T-helper 9 cell (primary cell): ENCODE measurements at places on chromosomes 11 and 22.

DNA sequence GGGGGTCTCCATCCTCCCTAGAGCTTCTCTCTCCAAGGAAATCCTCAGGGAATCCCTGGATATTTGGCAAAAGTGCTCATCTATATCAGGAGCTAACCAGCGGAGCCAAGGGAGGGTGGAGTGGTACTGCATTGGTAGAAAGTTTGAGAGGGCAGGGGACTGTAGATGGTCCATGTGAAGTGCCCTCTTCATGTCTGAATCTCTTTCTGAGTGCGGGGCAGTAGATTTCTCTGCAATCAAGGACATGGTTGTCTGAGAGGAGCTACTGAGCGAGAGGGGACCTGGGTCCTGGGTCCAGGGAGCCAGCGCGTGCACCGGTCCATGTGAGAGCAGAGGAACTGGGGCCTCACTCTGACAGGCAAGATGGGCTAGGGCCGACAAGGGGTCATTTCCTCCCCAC is 701 bp downstream of the DIXDC1 start:
- no peak for DNase-seq

DNA sequence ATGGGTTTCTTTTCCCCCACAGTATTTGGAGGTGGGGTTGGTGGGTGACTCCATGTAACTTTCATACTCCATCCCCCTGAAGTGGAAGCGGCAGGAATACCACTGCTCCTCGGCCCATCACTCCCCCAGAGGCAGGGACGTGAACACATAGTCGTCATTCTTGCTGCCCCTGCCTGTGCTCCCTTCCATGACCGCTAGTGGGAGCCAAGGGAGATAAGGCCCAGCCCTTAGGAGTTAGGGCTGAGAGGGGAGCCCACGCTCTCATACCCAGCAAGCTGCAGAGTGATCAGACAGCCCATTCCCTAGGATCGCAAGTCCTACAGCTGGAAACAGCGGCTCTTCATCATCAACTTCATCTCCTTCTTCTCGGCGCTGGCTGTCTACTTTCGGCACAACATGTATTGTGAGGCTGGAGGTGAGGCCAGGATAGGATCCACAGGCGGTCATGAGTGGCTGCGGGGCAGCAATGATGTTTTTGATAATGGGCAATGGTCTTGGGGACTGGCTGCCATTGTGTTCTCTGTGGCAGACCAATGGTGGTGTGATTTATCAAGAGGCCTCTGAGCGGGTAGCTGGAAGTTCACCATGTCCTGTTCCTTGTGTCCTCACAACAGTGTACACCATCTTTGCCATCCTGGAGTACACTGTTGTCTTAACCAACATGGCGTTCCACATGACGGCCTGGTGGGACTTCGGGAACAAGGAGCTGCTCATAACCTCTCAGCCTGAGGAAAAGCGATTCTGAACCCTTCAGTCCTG is 15.9 kb downstream of the RHOG start:
- peak; percentile 76 for DNase-seq

DNA sequence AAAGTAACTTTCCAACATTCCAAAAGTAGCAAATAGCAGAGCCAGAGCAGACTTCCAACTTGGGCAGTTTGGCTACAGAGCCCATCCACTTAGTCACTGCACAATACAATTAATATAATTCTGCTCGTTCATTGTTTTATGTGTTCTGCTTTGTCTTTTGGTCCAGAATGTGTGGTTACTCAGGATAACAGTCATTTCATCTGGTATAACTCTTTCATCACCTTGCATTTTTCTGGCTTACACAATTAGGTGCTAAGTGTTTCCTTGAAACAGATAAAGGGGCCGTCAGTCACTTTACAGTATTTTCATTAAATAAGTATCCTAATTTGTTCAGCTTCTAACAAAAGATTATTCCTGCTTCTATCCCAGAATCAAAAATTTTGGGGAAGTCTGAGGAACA is 87.2 kb downstream of the LARGE2 start:
- DNase-seq = no peak

DNA sequence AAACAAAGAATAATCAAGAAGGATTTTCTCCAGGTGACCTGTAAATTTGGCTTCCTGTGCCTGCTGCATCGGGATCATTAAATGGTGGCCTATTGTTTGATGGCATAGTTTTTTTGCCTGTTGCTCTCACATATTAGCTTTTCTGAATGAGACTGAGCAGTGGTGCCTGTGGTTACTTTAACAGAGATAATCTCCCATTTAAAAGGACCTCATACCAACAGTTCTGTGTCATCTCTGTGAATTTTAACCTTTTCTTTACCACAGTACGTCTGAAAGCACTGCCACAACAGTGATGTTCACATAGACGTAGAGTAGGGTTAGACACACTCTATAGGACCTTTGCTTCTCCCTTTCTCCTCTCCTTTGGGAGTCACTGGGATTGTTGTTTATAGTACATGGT is 22.9 kb upstream of the RCE1 start:
- no peak for DNase-seq

DNA sequence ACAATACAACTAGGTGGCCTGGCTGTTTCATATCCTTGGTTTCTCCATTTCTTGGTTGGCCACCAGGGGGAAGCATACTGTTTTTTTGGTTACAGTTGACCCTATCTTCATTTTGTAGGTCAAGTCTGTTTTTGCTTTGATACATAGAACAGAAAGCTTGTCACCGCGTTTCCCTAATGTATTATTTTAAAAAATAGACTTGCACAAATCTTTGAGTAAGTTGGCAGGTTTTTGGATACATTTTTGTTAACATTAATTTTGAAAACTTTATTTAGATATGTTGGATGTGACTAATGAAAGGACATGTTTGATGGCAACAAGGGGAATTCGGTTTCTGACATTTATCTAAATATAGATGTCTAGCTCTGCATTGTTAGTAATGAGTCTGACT is 3.0 kb downstream of the NCR3LG1 start:
- DNase-seq = peak; percentile 42

DNA sequence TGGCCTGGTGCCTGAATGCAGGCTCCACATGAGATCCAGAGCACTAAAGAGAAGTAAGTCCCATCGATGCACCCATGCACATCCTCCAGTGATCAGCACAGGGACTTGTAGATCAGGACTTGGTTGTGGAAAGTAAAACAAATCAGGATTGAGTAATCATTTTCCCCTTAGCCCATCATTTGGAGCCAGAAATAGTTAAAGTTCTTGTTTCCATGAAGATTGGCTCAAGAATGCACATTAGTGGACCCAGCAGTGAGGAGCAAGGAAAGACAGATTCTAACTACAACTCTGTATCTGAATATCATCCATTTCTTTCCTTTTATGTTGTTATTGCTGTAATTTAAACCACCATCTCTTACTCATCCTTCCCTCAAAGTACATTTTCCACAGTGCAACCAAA is 19.1 kb downstream of the CCDC83 start:
- no peak for DNase-seq

GRCh38 chr11:61298663-61299244 is 3.6 kb upstream of the VWCE start:
- DNase-seq = no peak

GRCh38 chr22:25644122-25644521 is 79.6 kb downstream of the GRK3 start:
- no peak for DNase-seq

- no peak for DNase-seq
Measured at GRCh38 chr11:19931141-19931770, 218.6 kb downstream of the NAV2 start.

DNA sequence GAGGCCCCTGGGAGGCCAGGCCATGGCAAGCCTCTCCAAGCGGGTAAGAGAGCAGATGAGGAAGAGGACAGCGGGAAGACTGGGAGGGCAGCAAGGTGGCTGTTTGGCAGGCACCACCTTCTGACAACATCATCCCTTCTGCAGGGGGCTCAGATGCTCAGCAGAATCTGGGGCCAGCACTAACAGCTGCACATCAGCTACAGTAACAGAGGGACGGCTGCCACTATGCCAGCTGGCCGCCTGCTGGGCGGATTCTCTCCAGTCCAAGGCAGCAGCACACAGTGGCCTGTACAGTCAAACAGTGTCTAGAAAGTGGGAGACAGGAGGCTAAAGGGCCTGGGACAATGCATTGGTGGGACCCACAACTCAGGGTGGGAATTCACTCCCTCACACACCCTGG is 10.7 kb upstream of the TXN2 start:
- no peak for DNase-seq

GRCh38 chr11:88402192-88402715 is 64.7 kb upstream of the CTSC start:
- DNase-seq = no peak

GRCh38 chr11:36398231-36398953 is 102.3 kb downstream of the PRR5L start:
- DNase-seq = no peak

DNA sequence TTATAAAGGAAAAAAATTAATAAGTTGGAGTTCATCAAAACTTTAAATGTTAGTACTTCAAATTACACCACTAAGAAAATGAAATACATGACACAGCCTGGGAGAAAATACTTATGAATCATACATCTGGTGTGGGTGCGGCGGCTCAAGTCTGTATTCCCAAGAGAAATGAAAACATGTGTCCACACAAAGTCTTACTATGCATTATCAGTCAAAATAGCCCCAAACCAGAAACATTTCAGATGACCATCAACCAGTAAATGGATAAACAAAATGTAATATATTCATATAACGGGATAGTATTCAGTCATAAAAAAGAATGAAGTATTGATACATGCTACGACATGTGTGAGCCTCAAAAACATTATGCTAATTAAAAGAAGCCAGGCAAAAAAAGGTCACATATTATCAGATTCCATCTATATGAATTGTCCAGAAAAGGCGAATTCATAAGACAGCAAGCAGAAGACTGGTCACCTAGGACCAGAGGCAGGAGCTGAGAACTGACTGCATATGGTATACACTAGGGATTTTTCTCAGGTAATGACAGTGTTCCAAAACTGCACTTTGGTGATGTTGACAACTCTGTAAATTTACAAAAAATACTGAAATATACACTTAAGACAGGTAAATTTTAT is 5.3 kb upstream of the AKIP1 start:
- DNase-seq = no peak

DNA sequence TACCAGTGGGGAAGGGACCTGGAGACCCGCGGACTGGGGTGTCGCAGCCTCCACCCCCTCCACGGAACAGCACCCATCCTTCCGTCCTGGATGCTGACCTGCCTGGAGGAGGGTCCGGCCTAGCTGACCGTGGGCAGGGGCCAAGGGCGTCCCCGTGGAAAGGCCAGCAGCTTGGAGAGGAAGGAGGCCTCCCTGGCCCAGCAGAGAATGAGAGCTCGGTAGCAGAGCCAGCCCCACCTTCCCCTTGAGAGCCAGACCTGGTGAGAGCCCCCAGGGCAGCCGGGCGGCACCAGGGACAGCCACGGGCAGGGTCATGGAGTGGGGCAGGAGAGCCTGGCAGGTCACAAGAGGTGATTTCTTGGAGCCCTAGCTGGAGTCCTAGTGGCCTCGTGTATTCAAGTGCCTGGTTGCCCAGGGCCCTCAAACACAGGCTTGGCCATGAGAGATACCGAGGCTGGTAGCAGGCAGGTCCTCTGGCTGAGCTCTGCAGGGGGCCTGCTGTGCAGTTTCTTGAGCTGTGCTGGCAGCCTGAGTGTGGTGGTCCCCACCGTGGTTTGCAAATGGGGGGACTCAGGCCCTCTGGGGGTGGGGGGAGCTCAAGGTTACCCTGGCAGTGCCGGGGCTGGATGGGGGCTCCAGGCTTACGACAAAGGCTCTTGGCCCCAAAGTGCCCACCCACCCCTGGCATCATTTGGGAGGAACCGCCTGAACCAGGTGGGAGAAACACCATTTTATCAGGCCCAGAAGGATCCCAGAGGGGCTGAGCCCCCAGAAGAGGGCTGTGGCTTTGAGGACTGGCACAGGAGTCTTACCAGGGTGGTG is 7.6 kb downstream of the TSPAN32 start:
- no peak for DNase-seq

DNA sequence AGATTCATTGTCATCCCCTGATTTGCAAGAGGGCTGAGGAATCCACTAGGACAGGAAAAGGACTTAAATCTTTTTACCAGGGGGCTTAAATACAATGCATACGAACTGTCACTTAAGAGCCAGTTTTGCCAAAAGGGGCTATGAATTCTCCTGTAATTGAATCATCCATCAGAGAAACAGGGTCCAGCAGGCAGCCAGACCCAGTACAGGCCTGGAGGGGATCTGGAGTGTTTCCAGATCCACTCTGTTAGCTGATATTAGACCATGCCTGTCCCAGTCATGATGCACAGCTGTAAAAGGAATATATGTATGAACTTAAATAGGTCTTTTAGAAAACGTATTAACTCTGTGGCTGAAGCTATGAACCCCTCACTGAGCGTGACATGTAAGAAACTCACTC is 53.8 kb upstream of the PRSS23 start:
- no peak for DNase-seq

GRCh38 chr22:45879552-45879949 is 97.4 kb downstream of the WNT7B start:
- DNase-seq = no peak

GRCh38 chr11:36132940-36133339 is 156.3 kb downstream of the COMMD9 start:
- no peak for DNase-seq

GRCh38 chr11:47131136-47131535 is 45.5 kb downstream of the ARFGAP2 start:
- no peak for DNase-seq

DNA sequence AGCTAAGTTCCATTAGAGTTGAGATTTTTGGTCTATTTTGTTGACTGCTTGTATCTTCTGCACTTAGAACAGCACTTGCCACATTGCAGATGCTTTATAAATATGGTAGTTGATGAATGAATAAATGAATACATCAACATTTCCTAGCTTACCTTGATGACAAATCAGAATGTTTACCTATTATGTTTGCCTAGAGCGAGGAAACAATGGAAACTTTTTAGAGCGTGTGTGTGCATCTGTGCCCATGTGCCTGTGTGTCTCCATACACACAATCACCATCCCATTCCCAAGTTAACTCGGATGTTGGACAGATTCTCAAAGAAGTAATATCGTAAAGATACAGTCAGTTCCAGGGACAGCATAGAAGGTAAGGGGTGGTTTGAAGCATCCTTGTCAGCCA is 139.1 kb downstream of the DBX1 start:
- no peak for DNase-seq

DNA sequence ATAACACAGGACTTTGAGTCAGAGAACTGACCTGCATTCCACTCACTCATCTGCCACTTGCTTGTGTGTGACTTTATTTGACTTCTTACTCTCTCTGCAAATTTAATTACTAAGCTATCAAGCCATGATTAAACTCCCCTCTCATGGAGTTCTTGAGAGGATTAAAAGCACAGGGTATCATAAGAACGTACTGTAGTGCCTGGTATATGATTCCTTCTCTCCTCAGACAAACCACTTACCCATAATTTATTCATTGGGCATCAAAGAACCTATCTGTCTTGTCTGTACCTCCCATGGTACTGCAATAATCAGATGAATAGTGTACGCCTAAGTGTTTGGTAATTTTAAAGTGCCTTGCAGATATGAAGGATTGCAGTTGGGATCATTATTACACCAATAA is 130.6 kb upstream of the UBASH3B start:
- DNase-seq = no peak

GRCh38 chr22:33869946-33870345 is 50.3 kb downstream of the LARGE1 start:
- DNase-seq = no peak
